LHCN-M2 (cell line): ENCODE measurements at places on chromosomes 13 and 19.

DNA sequence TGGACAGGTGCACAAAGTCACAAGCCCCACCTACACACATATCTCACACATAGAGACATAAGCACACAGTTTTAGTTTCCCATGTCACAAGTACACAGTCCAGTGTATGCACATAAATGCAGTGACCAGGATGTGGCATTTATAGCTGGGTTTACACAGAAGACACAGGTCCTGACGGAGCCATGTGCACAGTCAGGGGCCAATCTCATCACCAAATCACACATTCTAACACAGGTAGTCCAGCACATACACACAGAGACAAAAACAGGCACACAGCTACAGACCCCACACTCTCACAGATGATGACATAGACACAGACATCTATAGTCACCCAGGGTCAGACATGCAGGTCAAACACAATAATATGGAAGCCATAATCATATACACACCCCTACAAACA lies 2.1 kb downstream of the NUMBL start:
- no peak for DNase-seq

DNA sequence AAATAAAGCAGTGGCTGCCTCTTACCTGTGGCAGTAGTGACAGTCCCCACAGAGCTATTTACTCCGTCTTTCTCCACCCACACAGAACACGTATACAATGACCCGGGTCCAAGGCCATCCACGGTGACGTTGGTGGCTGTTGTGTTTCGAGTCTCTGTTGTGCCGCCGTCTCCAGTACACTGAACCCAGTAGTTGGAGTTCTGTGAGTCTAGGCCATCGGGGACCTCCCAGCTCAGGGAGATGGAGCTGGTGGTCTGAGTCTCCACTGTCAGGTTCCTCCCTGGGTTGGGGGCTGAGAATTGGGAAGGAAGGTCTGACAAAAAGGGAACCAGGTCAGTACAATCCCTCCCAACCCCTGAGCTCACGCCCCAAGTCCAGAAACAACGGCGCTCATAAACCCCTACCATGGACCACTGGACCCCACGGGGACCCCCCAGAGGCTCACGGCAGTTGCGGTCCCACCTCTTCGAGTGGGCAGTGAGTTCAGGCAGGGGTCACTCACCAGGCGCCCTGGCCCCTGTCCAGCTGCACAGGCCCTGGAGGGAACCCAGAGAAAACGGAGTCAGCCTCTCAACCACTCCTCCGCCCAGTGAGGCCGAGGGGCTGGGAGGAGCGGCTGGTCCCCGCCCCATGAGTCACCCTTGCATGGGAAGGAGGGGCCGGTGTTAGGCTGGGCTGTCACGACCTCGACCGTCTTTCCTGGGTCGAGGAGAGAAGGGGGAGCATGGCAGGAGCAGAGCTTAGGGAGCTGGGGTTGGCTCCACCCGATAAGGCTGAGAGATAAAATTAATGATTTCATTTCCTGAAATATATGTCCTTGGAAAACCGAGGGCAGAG lies 2.4 kb downstream of the PTPRH start:
- peak; percentile 81 for DNase-seq

- peak; percentile 23 for DNase-seq
Observed at GRCh38 chr19:4556597-4557127, 2.8 kb downstream of the SEMA6B start.

DNA sequence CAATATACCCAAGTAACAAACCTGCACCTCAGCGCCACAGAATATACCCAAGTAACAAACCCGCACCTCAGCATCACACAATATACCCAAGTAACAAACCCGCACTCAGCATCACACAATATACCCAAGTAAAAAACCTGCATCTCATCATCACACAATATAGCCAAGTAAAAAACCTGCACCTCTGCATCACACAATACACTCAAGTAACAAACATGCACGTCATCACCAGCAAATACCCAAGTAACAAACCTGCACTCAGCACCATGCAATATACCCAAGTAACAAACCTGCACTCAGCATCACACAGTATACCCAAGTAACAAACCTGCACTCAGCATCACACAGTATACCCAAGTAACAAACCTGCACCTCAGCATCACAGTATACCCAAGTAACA lies 69.8 kb downstream of the UQCRFS1 start:
- DNase-seq: no peak
